Activated CD8-positive, alpha-beta memory T cell treated with anti-CD3 and anti-CD28 coated beads for 4 hours (primary cell): ENCODE measurements at places on chromosomes 3 and 15.
A peak's percentile ranks its signal among the peaks of the same experiment; 100 is the strongest.

- DNase-seq = no peak
Measured at GRCh38 chr15:67548862-67549651, 6.6 kb downstream of the MAP2K5 start.

- no peak for DNase-seq
Measured at GRCh38 chr3:126212620-126213378, 32.4 kb upstream of the ALDH1L1 start.

DNA sequence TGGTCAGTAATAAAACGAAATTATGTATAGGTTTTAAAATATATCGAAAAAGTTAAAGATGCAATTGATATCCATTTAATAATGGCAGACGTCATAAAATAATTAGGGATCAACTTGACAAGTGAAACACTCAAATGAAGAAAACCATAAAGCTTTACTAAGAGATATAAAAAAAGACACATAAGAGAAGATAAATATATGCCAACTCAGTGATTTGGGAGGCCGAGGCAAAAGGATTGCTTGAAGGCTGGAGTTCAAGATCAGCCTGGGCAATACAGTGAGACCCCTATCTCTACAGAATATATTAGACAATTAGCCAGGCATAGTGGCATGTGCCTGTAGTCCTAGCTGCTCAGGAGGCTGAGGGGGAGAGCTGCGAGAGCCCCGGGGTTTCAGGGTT lies 190.5 kb downstream of the SV2B start:
- DNase-seq = no peak

GRCh38 chr3:63864008-63864964 lies 619 bp downstream of the ATXN7 start:
- peak; percentile 23 for DNase-seq

GRCh38 chr3:30353711-30354467 lies 252.5 kb upstream of the TGFBR2 start:
- peak; percentile 7 for DNase-seq

- DNase-seq = no peak
Measured at GRCh38 chr3:188043891-188044290, 110.1 kb upstream of the LPP start.

GRCh38 chr3:149575213-149575960 lies 82.4 kb downstream of the WWTR1 start:
- DNase-seq = no peak

DNA sequence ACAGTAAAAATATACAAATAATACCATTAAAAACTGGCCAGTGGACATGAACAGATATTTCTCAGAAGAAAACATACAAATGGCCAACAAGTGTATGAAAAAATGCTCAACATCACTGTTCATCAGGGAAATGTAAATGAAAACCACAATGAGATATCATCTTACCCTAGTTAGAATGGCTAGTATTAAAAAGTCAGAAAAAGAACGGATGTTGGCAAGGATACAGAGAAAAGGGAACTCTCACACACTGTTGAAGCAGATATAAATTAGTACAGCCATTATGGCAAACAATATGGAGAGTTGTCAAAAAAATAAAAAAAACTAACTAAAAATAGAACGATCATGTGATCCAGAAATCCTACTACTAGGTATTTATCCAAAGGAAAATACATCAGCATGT lies 222.7 kb upstream of the NAALADL2 start:
- DNase-seq = no peak

GRCh38 chr15:69016021-69016595 lies 1.6 kb downstream of the NOX5 start:
- no peak for DNase-seq

GRCh38 chr3:86978111-86978551 lies 12.8 kb downstream of the VGLL3 start:
- no peak for DNase-seq

DNA sequence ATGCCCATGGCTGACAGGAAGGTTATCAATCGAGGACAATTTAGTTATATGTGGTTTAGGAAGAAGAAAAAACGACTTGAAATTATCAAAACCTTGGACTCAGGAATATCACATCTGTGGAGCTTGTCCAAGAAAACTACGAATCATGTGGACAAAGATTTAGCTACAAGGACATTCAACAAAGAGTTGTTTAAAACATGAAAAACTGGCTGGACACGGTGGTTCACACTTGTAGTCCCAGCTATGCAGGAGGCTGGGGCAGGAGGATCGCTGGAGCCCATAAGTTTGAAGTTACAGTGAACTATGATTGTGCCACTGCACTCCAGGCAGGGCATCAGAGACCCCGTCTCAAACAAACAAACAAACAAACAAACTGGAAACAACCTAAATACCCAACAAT lies 142.4 kb downstream of the MAGI1 start:
- DNase-seq = no peak

DNA sequence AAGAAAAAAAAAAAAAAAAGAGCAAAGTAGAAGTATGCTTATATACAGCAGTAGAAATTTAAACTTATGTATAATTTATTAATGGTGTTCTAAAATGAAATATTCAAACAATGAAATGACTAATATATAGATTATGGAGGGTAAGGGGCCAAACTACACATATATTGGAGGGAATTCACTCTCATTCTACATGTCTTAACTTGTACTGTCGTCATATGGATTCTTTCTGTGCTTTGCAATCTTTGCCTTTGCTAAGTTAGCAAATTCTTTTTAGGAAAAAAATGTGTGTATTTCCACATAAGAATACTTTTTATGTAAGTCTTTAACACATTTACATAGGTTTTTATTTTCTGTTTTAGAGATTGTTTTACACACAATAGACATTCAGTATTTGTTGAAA lies 118.9 kb upstream of the MBNL1 start:
- DNase-seq = no peak

DNA sequence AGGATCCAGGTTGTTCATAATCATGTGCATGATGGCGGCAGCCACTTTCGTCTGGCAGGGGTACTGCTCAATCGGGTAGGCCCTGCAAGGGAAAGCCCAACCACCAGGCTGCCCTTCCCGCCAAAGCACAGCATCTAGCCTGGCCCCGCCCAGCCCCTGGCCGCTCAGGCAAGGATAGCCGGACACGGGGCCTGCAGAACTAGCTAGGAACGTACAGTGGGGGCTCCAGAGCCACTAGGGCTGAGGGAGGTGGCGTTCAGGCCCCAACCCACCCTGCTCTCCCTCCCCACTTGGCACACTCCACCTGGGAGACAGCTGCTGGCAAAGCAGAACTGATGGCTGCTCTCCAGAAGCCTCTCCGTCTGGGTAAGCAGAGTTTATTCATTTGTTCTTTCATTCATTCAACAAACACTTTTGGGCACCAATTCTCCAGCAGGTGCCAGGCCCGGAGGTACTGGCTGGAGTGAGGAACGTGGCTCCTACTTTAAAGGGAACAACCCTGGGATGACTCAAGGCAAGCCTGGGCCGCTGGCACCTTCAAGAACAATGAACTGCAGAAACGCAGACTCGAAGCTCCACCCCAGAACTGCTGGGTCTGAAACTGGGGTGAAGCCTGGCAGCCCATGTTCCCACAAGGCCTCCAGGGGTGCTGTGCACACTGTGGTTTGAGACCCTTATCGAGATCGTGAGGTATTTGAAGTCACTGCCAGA lies 7.8 kb downstream of the UROC1 start:
- no peak for DNase-seq

DNA sequence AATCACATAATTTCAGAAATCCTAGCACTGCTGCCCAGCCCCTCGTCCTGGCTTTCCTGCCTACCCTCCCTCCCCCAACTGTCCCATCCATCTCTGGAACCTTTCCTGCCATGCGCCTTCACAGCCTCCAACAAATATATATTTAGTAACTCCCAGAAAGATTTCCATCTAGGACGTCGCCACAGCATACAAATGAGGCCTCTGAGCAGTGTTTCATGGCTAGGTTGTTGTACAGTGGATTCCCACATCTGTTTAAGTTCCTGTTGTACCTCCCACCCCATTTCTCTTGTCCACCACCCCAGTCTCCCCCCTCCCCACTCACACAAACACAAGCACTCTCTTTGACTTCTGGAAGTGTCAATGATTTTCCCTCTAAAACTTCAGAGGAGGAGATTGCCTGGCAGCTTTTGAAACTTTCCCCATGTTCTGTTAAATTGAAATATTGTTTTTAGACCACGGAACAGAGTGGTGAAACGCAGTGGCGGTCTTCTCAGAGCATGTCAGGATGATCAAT lies 280.3 kb upstream of the RORA start:
- no peak for DNase-seq

- no peak for DNase-seq
Measured at GRCh38 chr3:30097022-30097650, 509.3 kb upstream of the TGFBR2 start.

DNA sequence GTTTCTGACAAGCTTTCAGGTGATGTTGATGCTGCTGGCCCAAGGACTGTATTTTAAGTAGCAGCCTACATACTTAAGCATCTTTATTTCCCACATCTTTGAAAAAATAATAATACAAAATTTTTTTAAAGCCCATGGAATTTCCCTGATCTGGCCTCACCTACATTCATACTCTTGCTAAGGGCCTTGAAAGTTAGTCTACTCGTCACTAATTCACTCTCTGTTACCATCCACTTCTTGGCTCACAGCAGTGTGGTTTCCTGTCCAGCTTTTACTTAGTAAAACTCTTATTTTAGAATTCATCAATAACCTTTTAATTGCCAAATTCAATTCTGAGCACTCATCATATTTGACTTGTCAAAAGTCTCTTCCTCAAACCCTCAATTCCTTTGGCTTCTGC lies 59.3 kb upstream of the CRTC3 start:
- DNase-seq = no peak

- DNase-seq = no peak
Measured at GRCh38 chr3:111252779-111253178, 181.2 kb downstream of the NECTIN3 start.

- no peak for DNase-seq
Measured at GRCh38 chr3:158617982-158618875, 26.1 kb upstream of the GFM1 start.

DNA sequence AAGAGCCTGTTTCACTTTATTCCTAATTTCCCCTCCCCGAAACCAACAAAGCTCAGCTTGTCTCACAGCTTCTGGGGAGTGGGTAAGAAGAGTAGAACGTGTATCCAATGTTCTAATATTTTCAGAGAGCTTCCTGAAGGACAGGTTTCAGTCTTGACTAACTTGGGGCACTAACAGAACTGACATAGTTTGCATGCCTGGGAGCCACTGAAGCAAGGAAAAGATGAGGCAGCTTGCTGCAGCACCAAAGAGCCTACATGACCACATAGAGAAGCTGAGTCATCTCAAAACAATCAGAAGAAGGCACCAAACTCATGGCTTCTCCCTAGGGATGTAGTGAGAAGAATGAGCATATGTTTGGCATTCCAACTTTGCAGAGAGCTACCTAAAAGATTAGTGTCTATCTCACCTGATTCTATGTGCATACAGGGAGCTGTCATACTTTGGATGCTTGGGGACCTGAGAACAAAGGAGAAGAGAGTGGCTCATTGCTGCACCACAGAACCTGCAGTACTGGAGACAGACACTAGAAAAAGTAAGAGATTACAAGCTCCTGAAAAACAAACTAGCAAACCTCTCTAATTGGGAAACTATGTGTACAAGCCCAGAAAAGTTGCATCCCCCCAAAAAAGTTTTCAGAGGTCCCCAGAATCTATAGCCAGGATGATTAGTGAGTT lies 86.9 kb downstream of the DCLK3 start:
- DNase-seq = no peak

GRCh38 chr3:196054661-196055060 lies 27.2 kb downstream of the TFRC start:
- no peak for DNase-seq

GRCh38 chr3:73029321-73029796 lies 32.1 kb upstream of the EBLN2 start:
- DNase-seq = no peak

- no peak for DNase-seq
Measured at GRCh38 chr15:79966634-79967297, 4.2 kb downstream of the BCL2A1 start.

- no peak for DNase-seq
Measured at GRCh38 chr3:14703128-14703750, 28.3 kb downstream of the C3orf20 start.

- no peak for DNase-seq
Measured at GRCh38 chr3:79551997-79552396, 215.8 kb downstream of the ROBO1 start.

- DNase-seq = no peak
Measured at GRCh38 chr15:62550106-62550505, 385.0 kb upstream of the C2CD4B start.

GRCh38 chr3:192929146-192929545 lies 11.5 kb upstream of the MB21D2 start:
- no peak for DNase-seq

DNA sequence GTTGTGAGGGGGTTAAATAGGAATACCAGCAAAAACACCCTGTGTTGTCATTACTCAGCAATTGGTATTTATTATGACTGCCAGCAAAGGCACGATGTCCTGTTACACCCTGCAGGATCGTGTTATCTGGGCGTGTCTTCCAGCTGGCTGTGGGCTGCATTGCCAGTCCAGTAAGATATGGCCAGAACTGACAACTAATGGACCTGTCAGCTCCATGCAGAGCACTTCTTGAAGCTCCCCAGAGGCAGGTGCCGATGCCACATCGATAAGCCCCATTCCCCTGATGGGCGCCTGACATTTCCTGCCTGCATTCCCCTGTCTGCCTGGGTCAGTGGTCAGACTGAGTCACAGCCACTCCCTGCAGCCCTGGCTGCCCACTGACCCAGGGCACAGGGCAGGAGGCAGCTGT lies 79.7 kb upstream of the RASGRF1 start:
- DNase-seq = no peak

DNA sequence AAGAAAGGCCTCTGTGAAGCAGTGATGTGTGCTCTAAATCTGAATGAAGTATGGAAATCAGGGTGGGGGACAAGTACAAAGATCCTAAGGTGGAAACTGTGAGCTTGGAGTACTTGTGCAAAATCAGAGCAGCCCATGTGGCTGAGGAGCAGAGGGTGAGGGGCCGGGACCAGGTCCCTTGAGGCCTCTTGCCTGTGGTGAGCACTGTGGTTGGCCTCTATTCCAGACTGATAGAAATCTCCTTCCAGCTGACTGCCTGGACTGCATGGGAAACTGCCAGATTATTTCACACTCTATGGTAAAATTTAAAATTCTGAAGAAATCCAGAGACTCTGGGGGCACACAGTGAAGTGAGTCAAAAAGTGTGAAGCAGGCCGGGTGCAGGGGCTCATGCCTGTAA lies 81.4 kb downstream of the TM4SF4 start:
- no peak for DNase-seq

GRCh38 chr15:47551079-47551478 lies 166.2 kb upstream of the SEMA6D start:
- no peak for DNase-seq

DNA sequence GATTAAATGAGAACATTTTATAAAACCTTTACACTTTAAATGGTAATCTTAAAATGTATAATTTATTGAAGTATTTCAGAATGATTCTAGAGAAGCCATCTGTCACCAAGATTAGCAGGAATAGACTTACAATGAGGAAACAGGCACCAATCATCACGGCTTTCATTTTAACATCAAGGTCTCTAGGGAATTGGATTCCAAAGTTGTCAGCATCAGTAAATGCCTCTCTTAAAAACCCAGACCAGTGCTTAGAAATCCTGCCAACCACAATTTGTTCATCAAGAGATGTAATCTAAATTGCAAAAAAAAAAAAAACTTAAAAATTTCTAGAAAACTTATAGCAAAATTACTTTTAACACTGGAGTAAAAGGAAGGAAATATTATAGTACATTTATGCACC lies 20.3 kb downstream of the PLSCR2 start:
- no peak for DNase-seq

- no peak for DNase-seq
Measured at GRCh38 chr3:134606033-134607025, 44.5 kb downstream of the KY start.

GRCh38 chr15:46301291-46301690 lies 666.5 kb downstream of the SQOR start:
- no peak for DNase-seq
